ENCODE measurements at places on chromosomes 12 and 14.

- DNase-seq: no peak
These were observed 133.1 kb downstream of the ANO6 start for GRCh38 chr12:45348986-45349385.

DNA sequence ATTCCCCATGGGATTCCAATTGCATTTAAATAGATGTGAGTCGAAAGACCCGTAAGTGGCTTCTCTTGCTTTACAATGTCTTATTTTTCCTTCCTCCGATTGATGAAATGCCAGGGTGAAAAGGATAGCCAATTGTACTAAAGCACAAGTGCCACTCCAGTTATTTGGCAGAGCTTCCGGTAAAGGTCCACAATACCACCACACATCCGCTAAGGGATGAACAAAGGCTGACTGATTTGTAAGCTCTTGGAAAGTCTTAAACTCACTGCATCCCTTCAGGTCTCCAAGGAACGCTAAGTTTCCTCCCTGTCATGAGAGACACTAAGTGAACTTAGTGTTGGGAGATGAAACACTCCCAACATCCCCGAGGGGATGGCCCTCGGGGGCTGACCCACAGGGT lies 21.2 kb upstream of the RNASE1 start:
- no peak for DNase-seq

DNA sequence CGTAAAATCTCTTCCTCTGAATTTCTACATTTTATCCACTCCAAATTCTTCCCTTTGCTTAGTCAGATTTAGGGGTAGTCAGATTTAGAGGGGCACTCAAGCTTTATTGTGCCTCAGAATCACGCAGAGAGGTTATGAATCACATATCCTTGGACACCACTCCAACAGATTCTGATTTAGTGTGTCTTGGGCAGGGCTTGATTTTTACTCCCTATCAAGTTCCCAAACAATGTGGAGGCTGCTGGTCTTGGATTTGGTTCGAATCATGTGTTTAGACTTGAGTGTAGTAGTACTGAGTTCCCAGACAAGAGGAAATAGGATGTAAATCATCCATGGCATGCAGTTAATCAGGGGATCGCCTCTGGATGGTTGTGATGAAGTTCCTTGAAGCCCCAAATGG lies 298.1 kb upstream of the CLEC14A start:
- DNase-seq: no peak

DNA sequence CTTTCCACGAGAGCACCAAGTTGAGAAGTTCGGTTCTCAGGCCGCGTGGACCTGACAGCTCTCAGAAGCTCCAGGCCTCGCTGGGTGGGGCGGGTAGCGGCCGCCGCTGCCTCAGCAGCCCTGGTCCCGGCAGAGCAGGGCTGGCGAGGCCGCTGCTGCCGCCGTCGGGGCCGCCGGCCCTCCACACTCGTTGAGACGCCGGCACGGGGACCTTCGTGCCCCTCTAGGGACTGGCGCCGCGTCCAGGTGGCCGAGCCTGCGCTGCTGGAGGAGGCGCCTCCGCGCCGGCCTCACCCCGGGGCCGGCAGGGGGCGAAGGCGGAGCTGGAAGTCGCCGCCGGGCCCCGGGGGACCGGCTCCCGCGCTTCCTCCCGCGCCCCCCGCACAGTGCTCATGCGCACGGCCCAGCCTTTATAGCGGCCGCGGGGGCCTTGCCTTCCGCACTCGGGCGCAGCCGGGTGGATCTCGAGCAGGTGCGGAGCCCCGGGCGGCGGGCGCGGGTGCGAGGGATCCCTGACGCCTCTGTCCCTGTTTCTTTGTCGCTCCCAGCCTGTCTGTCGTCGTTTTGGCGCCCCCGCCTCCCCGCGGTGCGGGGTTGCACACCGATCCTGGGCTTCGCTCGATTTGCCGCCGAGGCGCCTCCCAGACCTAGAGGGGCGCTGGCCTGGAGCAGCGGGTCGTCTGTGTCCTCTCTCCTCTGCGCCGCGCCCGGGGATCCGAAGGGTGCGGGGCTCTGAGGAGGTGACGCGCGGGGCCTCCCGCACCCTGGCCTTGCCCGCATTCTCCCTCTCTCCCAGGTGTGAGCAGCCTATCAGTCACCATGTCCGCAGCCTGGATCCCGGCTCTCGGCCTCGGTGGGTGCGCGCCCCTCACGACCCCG lies at the start of gene COCH:
Gene COCH (plus strand): TSS at position 440 of the 879 bp plus-strand sequence. CDS start 380 bp downstream, at position 820.
- DNase-seq: no peak
